ENCODE measurements at places on chromosomes 11 and 22.

- DNase-seq, result no peak
Measured at GRCh38 chr11:110323786-110324185, 27.4 kb upstream of the RDX start.

GRCh38 chr11:9155930-9156329 lies 64.5 kb upstream of the SCUBE2 start:
- DNase-seq, result no peak

DNA sequence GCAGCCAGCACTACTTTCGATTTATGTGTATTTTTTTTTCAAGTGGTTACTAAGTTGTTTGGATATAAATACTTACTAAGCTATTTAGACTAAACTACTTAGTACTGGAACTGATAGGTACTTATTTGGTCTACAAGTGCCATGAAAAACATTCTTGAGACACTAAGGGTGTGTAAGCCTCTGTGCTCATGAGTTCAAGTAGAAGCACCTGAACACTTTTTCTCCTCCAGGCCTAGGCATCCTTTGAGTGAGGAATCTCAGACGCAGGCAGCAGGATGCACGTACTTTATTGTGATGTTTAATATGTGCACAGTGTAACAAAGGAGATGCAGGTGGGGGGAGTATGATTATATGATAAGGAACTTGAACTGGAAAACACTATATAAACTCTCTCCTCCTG lies 7.8 kb downstream of the TESMIN start:
- no peak for DNase-seq

DNA sequence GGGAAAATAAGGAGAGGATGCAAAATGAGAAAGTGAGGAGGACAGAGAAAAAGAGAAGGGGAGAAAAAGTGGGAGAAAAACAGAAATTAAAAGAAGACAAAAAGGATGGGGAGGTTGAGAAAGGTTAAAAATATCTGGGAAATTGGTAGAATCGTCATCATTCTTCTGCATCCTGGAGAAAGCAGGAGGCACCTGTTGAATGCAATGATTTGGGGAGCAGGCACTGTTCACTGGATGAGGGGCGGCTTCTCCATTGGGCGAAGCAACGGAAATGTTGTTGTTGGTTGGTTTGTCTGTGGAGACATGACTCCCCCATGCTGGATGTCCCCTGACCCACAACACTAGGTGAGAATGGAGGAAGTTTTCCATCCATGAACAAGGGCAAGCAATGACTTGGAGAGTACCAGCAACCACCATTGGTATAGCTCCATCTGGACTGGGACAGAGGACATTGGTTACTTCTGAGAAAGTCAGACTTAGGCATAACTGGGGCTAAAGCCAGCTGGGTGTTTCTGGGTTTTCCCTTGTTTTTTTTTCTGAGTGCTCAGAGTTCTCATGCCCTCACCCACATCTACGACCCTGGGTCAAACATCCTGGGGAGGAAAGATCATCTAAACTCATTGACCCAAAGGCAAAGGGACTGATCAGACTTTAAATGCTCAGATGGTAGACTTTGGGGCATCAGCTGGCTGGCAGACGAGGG lies 11.9 kb upstream of the CD44 start:
- no peak for DNase-seq

DNA sequence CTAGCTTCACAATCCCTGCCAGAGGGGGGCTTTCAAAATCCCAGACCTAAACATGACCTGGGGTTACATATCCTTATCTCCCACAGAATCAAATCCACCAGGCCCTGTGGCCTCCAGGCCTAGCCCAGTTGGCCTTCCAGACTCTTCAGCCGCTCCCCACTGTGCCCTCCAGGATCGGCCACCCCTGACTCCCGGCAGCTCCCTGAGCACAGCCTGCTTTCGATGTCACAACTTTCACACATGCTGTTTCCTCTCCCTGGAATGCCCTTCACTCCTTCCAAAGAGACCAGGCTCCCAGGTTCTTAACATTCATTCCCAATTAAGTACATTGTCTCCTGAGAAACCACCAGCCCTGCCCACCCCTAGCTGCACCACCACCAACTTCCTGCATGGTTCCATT lies 62.7 kb downstream of the CSNK2A3 start:
- no peak for DNase-seq

- no peak for DNase-seq
Measured at GRCh38 chr11:114169321-114169749, 109.8 kb downstream of the ZBTB16 start.

- no peak for DNase-seq
Measured at GRCh38 chr11:12906501-12906900, 102.6 kb upstream of the RASSF10 start.

GRCh38 chr11:67374571-67375281 lies 1.3 kb upstream of the CLCF1 start:
- no peak for DNase-seq

GRCh38 chr11:94864506-94865045 lies 96.4 kb downstream of the AMOTL1 start:
- DNase-seq, result no peak

DNA sequence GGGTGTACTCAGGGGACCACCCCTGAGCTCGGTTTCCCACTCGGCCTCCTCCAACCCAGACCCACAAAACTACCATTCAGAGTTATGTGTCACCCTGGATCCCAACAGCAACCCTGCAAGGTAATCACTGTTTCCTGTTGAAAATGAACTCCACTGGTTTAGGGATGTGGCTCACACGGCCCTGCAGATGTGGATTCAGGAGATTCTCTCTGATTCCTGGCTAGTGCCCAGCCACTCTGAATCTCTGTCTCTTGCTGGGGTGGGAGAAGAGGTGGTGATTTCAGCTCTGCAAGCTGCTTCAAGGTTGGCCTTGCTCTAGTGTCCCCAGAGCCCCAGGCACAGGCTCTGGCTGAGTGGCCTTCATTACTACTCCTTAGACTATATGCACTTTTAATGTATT lies 1231.6 kb downstream of the TBC1D22A start:
- no peak for DNase-seq

GRCh38 chr11:129348813-129349212 lies 26.8 kb upstream of the BARX2 start:
- no peak for DNase-seq

DNA sequence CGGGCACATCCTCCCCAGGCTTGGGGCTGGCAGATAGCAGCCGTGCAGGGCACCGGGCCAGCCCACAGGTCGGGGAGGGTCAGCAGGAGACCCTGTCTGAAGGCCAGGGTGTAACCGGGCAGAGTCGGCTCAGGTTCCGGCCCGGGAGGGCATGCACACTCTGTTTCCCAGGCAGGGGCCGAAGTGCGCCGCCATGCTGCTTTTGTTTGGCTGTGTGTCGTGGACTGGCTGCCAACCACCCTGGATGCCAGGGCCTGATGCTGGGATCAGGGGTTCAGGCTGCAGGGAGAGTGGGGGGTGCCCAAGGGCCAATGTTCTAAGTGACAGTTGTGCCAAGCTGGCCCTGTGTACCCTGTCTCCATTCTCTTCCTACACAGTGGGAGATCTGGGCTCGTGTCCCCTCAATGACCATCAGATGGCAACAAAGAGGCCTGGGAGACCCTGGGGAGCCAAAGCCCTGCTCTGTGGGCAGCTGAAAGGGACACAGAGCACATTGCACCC lies 120.9 kb upstream of the B3GAT1 start:
- DNase-seq, result no peak

- peak; percentile 49 for DNase-seq
Measured at GRCh38 chr22:27637604-27638003, 164.0 kb downstream of the MN1 start.

DNA sequence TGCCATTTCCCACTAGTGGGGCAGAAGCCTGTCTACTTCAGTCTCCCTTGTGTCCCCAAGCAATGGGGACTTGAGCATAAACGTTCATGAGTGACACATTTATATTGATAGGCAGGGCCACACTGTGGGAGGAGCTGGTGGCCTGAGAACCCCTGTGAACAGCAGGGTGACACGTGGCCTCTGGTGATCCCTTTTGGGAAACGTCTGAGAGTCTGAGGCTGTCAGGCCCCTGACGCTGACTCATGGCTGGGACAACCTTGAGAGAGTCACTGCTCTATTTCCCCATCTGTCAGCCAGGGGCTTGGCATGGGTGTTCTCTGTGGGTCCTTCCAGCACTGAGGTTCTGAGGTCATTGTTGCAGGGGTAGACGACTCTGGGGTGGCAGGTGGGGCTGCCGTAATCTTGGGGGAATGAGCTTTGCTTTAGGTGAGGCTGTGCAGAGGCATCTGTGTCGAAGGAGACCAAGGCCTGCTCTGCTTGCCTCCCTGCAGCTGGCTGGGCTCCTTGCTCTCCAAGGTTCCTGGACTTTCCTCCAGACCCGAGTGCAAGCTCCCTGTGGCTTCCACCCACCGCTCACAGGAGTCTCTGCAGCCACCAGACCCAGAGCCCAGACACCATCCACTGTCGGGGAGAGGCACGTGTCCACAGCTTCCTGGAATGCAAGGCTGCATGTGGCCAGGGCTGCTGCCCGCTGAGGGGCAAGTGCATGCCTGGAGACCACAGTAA lies 54.7 kb downstream of the SMIM38 start:
- DNase-seq, result peak; percentile 8

DNA sequence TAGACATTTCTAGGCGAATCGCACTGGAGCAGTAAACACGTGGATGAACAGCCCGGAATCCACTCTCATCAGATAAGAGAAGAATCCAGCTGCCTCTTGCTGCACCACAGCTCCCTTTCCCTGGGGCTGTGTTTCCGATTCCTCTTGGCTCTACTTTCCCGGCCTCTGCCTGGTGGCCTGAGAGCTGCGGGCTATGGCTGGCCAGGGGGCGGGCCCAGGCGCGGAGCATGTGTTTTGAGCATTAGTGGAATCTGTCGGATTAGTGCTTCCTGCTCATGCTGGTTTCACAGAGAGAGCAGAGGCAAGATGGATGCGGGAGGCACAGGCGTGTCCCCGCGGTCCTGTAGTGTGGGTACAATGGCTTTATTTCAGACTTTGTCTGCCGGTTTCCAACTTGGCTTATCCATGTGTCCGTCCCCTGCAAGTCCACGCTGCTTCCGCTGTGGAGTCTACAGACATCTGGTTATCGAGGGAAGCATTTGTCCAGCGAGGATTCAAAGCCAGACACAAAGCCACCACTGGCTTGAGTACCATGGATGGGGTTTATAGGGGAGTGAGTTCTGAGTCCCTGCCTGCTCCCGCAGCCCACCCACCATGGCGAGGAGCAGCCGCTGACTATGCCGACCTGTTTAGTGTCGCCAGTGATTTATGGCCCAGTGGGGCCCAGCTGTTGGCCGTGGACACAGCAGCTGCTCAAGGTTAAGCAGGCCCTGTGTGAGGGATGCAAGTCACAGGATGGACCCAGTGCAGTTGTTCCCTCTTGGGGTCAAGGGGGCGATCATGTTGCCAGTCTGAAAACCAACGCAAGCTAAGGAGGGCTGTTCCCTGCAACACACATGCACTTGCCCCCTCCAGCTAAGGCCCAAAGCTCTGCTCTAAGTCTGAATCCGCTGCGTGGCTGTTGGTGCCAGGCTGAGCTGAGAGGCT lies 43.3 kb upstream of the EP300 start:
- peak; percentile 100 for DNase-seq

DNA sequence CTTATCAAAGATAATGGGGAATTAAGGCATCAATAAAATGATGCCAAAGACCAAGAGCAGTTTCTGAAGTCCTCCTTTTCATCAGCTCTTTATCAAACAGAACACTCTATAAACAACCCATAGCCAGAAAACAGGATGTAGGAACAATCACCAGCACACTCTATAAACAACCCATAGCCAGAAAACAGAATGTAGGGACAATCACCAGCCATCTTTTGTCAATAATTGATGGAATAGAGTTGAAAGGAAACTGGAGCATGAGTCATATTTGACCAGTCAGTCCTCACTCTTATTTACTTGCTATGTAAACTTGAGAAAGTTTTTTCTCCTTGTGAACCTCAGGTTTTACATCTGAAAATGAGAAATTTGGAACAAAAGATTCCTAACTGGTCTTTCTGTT lies 10.0 kb downstream of the MS4A2 start:
- DNase-seq, result no peak

DNA sequence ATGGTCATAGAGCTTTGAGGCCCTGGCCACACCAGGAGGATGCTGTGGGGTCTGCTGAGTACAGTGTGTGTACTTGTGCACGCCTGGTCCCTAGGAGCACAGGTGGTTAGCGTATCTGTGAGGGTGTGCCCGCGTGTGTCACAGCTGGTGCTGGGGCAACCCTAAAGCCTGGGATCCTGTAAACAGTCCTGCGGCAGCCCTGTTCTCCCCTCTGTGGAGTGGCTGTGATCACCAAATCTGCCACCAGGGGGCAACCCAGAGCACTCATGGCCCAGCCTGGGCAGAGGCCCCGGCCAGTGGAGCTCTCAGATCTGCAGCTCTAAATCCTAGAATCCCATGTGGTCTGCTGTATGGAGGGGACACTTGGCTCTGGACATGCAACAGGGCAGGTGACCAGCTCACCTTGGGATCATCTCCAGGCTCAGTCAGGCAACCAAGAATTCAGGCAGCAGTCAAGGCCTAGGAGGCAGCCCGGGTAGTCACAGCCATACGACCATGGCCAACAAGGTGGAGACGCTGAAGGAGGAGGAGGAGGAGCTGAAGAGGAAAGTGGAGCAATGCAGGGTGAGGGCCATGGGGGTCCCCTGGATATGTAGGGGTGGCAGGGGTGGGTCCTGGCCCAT lies 3.9 kb downstream of the SH3BP1 start:
- DNase-seq, result peak; percentile 72

DNA sequence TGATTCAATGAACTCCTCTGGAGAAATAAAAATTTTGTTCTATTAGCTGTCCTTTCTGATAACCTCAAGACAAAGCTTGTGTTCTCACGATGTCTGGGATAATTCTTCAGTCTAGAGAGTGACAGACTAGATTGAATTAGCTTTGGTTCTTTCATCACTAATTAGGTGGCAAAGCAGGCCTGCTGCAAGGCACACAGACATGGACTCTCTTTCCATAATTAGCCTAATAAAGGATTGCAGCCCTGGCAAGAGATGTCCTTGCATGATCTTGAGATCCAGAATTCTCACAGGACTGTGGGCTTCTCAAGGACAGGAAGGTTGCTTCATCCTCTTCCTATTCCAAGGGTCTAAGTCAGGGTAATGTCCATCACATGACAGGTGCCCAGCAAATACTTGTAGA lies 245.6 kb upstream of the ZC3H12C start:
- DNase-seq, result no peak

DNA sequence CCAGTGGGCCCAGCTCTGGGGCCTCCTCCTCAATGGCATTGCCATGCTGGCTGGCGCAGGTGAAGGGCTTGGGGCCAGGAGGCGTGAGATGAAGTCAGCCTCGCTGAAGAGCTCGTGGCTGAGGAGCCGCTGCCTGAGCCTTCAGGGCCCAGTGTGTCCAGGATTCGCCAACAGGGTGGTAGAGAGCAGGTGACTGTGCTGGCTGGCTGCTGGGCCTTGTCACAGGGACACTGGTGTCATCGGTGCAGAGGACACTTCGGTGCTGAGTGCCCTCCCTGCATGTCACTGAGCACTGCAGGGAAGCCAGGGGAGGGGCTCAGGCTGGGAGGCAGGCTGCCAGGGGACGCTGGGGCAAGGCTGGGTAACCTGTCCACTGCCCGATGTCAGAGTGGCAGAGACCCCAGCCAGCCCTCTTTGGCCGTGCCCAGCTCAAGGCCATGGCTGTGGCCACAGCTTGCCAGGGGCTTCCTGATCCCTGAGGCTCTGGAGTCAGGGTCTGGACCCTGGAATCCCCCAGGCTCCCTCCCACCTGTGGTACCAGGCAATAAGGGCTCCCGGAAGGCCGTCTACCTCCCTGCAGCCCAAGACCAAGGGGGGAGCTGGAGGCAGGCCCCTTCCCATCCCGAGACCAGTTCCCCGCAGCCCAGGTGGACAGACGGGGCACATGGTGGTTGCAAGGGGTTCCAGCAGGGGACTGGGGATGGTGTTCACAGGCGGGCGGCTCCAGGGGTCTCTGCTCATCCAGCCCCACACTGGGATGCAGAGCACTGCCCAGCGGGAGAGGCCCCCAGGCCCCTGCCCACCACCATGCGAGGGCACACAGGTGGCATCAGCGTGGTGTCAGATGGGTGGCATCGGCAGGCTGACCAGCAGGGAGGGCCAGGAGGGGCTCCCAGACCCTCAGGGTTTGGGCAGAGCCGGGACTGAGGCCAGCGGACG lies 63.9 kb downstream of the ARFGAP3 start:
- no peak for DNase-seq

All from trophoblast cell (in vitro differentiated cells and primary cell).